ENCODE measurements at places on chromosomes 1 and 21.

- H3K27ac ChIP-seq, result peak overlapping the region; percentile 45
- peak; percentile 58 for DNase-seq
- no peaks in the 10 kb centered on the region for H3K27me3 ChIP-seq
- no peaks in the 10 kb centered on the region for H3K36me3 ChIP-seq
- no peak overlapping the region for H3K4me3 ChIP-seq
Observed at GRCh38 chr1:165842671-165843129, 15.3 kb downstream of the UCK2 start.

- H3K27me3 ChIP-seq, result no peaks in the 10 kb centered on the region
- no peaks in the 10 kb centered on the region for H3K4me1 ChIP-seq
- H3K27ac ChIP-seq, result no peak overlapping the region
- H3K4me3 ChIP-seq, result no peak overlapping the region
- H3K36me3 ChIP-seq, result no peaks in the 10 kb centered on the region
Observed at GRCh38 chr1:56921479-56921878, 44.3 kb downstream of the C8B start.

DNA sequence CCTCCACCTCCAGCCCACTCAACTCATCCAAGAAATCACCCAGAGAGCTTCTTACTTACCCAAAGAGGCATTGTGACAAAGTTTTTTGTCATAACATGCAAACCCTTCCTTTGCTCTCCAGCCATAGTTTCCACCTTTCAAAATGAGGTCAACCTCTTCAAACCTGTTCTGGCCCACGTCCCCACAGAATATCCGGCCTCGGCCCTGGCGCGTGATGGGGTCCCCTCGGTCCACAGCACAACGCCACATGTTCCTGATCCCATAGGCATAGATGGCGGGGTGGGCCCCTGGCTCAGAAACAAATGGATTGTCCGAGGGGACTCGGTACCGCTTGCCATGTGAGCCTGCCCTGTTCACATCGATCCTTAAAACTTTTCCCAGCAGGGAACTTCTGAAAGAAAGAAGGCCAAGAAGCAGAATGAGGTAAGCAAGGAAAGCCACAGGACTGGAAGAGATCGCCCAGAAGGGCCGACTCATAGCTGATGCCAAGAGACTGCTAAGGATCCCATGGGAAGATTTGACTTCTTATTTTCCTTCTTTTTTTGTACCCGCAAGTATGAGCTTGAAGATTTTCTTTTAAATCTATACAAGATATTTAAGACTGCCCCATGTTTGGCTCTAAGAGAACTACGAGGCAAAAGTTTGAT is 7.8 kb downstream of the HHIPL2 start:
- no peaks in the 10 kb centered on the region for H3K4me1 ChIP-seq
- H3K27me3 ChIP-seq, result no peaks in the 10 kb centered on the region
- no peak overlapping the region for H3K4me3 ChIP-seq
- no peaks in the 10 kb centered on the region for H3K36me3 ChIP-seq
- no peak for DNase-seq

DNA sequence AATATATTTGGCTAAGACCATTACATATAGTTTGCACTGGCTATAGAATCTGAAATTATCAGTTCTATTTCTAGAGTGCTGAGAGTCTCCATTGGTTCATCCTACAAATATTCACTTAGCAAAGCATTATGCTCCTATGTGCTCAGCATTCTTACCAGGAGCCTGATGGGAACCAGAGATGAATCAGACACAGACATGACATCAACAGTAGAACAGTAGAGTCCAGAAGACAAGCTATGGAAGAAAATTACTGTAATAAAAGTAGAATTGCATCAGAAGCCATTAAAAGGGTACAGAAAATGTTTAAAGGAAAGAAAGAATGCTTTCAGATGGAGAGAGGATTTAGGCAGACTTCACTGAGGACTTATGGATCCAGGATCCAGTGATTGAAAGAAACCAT is 271.7 kb upstream of the SNX7 start:
- no peaks in the 10 kb centered on the region for H3K27me3 ChIP-seq
- peak; percentile 85 for DNase-seq
- no peak overlapping the region for H3K4me3 ChIP-seq
- no peaks in the 10 kb centered on the region for H3K36me3 ChIP-seq
- H3K4me1 ChIP-seq, result peaks cover 3% of the 10 kb centered on the region
- H3K27ac ChIP-seq, result no peak overlapping the region

- H3K36me3 ChIP-seq, result peaks cover 71% of the 10 kb centered on the region
- peak overlapping the region; percentile 17 for H3K27ac ChIP-seq
- DNase-seq, result peak; percentile 36
- H3K27me3 ChIP-seq, result no peaks in the 10 kb centered on the region
- peaks cover 30% of the 10 kb centered on the region for H3K4me1 ChIP-seq
- H3K4me3 ChIP-seq, result no peak overlapping the region
Observed at GRCh38 chr21:34517491-34518245, 5.7 kb upstream of the KCNE1 start.

- H3K4me3 ChIP-seq, result no peak overlapping the region
- DNase-seq, result no peak
- H3K27ac ChIP-seq, result no peak overlapping the region
- H3K36me3 ChIP-seq, result no peaks in the 10 kb centered on the region
- peaks cover 33% of the 10 kb centered on the region for H3K4me1 ChIP-seq
- no peaks in the 10 kb centered on the region for H3K27me3 ChIP-seq
Observed at GRCh38 chr21:38980416-38981313, 174.9 kb downstream of the ETS2 start.

GRCh38 chr1:58942759-58943191 is 158.9 kb upstream of the JUN start:
- H3K27ac ChIP-seq, result no peak overlapping the region
- no peak overlapping the region for H3K4me3 ChIP-seq
- H3K36me3 ChIP-seq, result no peaks in the 10 kb centered on the region
- peaks cover 3% of the 10 kb centered on the region for H3K4me1 ChIP-seq
- no peaks in the 10 kb centered on the region for H3K27me3 ChIP-seq

GRCh38 chr1:240831922-240832321 is 220.0 kb upstream of the GREM2 start:
- no peaks in the 10 kb centered on the region for H3K27me3 ChIP-seq
- H3K36me3 ChIP-seq, result no peaks in the 10 kb centered on the region
- no peak for DNase-seq
- no peak overlapping the region for H3K27ac ChIP-seq

DNA sequence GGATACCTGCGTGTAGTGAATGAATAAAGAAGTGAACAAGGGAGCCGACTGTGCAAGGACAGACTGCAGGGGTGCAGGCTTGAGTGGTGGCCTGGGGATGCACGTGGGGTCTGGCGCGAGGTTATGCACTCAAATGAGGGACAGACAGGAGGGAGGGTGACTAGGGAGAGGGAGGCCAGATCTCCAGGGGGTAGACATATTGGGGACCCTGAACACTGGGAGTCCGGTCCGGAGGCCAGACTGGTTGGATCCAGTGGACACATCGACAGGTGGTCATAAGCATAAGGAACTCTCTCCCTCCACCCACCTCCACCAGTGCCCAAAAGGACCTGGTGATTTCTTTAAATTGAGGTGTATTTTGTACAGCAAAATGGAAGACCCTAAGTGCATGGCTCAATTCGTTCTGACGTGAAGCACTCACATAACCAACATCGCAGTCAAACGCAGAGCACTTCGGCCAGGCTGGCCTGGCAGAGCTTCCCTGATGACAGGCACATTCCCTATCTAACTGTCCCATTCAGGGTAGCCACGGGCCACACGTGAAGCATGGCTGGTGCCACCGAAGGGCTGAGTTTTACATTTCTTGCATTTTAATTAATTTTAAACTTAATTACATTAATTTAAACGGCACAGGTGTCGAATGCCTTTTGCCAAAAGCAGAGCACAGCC is 14.0 kb downstream of the WNT3A start:
- no peaks in the 10 kb centered on the region for H3K4me1 ChIP-seq
- H3K36me3 ChIP-seq, result no peaks in the 10 kb centered on the region
- H3K27me3 ChIP-seq, result peaks cover 38% of the 10 kb centered on the region
- DNase-seq, result no peak

DNA sequence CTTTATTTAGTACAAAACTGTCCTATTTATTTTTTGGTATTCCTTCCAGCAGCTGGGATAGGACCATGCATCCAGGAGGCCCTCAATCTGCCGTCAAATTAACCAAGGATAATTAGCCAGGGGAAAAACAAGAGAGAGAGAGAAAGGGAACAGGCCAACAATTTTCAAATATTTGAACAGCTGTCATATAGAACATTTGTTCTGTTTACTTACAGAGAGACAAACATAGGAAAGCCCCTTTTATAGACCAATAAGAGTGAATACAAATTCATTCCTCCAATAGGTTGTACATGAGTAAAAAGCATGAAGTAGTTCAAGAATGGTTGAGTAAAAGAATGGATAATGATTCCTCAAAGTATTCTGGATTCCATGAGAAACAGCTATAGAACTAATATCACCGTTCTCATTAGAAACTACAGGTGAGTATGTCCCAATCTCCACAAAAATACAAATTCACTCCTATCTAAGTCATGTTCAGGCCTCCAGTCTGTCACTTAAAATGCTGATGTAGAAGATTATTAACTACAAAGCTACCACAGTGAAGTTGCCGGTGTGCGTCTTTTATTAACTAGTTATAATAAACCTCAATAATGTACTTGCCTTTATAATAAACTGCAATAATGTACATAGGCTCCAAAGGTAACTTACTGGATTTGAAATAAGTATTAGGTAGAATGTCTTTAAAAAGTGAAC is 64.8 kb upstream of the GNG4 start:
- H3K27ac ChIP-seq, result no peak overlapping the region
- no peak overlapping the region for H3K4me3 ChIP-seq
- no peaks in the 10 kb centered on the region for H3K27me3 ChIP-seq
- H3K36me3 ChIP-seq, result peaks cover 3% of the 10 kb centered on the region
- DNase-seq, result no peak
- no peaks in the 10 kb centered on the region for H3K4me1 ChIP-seq
